ENCODE measurements at places on chromosomes 6 and 20. TPM values are rescaled to one million over a fixed set of nuclear protein-coding genes. Genes with fewer than 3 reads are reported as not detected.

DNA sequence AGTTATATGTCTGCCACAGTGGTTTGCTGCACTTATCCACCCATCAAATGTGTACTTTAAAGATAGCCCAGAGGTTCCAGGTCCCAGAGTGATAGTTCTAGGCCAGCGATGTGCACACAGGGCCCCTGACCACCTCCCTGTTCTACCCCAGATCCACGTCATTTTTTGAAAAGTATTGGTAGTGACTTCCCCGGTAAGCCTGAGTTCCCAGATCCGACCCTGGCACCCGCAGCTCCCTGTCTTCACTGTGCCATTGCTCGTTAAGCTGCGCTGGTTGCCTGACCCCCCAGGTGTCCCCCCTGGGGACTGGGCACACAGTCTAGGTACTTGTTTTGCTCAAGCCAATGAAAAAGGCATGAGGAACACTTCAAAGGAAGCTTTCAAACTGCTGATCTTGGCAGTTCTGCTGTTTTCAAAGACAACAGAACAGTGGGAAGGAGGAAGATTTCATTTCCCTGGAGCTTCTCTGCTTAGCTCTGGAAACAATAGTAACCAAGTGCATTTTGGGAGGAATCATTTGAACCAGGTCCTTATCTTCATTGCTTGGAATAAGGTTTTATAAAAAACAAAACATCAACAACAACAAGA lies 116.3 kb upstream of the TAB2 start:
- DNase-seq, result no peak

SLPI gene
- total RNA-seq, result 0.74 TPM

- DNase-seq, result no peak
Observed at GRCh38 chr20:46930640-46931339, 36.1 kb downstream of the EYA2 start.

DNA sequence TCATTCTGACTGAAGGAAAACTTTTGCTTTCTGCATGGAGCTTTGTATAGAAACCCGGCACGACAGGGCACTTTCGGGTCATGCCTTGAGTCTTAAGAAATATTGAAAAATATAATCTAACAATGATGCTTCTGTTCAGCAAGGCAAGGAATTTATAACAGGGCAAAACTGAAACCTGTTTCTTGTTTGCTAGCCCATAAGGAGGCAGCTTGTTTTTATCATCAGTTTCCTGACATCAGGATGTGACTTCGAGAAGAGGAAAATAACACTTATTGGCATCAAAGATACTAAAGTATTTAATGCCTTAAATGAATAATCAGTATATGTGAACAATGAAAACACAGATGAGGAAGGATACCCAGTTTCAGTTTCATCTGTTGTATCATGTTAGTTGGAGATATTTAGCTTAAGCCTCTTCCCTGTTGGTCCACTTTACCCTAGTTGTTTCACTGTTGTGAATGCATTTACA lies 146.5 kb downstream of the CDKAL1 start:
- DNase-seq, result no peak

- DNase-seq, result peak; percentile 9
Observed at GRCh38 chr6:50591135-50591534, 122.2 kb upstream of the TFAP2D start.

- DNase-seq, result no peak
Observed at GRCh38 chr6:27777126-27777525, 135.1 kb downstream of the OR2B2 start.

DNA sequence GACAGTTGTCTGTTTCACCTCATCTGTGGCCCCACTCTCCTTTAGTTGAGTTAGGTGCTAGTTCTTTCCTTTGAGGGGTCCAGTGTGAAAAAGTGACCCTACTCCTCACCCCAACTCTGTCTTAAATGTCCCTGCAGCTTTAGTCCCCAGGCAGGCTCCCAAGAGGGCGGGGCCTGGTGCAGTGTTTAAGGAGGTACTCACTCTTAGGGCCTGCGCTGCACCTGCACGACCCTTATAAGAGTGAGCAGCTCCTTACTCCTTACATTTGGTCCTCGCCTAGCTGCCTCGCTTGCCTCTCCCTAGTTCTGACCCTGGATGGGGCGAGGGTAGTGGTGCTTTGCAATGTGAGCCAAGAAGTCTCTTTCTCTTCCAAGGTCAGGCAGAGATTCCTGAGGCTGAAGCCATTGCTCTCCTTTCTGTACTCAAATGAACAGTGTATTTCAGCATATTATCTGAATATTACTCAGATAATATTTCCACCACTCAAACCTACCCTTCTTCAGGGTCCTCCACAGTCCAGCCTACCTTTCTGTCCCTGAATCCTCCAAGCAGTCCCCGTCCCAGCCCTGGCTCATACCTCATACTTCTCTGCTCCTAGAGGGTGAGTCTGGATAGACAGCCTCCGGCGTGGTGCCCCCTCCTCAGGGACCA lies 11.9 kb upstream of the VEGFA start:
- peak; percentile 5 for DNase-seq

GRCh38 chr6:150409576-150410066 lies 40.8 kb downstream of the IYD start:
- DNase-seq, result no peak

- no peak for DNase-seq
Observed at GRCh38 chr6:169424821-169425240, 171.2 kb upstream of the THBS2 start.

DNA sequence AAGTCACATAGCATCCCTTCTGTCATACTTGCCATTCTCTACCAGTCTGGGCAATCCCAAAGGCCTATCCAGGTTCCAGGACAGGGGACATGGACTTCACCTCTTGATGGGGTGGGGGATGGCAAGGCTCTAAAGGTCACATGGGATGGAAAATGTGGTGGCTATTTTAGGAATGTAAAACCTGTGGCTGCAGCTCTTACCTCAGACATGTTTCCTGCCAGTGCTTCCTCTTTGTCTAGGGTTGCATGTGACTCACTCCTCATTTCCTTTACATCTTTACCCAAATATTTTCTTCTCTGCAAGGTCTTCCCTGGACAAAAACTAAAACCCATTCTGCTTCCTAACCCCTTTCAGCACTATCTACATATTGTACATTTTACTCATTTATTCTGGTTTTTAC lies 135.7 kb downstream of the BTBD3 start:
- no peak for DNase-seq

PLCG1 gene
- 177 TPM for total RNA-seq

HLA-DMB gene
- 2.3 TPM for total RNA-seq

DNA sequence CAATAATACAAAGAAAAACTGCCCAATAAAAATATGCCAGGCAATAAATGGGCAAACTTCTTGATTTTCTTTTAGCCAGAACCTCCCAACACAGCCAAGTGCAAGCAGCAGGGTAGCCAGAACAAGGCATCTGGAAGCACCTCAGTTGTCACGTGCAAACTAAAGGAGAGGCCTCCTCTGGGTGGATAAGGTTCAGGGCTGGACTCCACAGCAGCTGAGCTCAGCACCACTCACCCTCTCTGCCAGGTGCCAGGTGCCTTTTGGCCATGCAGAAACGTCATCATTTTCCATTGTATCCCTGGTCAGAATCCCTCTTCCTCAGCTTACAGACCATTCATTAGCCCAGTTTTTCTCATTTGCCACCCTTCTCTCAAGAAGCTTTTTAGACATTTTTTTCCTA lies 52.7 kb downstream of the SOD2 start:
- no peak for DNase-seq

GRCh38 chr20:859751-860231 lies 26.3 kb downstream of the FAM110A start:
- no peak for DNase-seq

SAPCD1 gene
- 13.7 TPM for total RNA-seq

LEMD2 gene
- total RNA-seq, result 46.6 TPM

CTCFL gene
- total RNA-seq, result 0.70 TPM

- no peak for DNase-seq
Observed at GRCh38 chr6:44176762-44177509, 18.3 kb downstream of the CAPN11 start.

GRCh38 chr6:6006006-6006427 lies 708 bp downstream of the NRN1 start:
- no peak for DNase-seq

DNA sequence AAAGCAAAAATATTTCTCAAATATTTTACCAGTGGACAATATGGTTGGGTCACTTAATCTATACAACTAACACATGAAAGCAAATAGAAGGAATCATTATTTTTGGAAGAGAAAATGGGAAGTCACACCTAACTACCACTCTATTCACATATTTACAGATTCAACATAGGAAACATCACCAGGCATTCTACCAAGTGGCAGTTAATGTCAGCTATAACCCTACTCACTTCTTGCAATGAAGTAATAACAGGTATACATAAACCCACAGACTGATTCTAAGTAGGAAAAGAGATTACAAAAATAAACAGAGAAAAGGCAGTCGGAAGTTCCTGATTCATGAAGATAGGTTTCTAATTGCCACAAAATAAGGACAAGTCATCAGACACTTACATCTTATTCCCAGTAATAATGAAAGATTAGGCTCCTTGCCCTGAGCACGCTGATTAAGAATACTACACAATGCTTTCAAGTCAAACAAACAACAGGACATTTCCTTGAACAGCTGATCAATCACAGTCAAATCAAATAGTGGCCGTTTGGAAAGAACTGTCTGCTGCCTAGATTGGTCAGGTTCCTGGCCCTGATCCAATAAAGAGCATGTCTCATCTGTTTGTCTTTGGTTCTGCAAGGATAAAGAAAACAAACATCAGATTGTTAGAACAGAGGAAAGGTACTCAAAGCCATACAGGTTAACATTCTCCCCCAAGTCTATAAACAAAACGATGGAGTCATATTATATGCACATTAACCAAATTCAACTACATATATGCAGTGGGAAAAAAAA lies 79.2 kb upstream of the PLN start:
- no peak for DNase-seq

GRCh38 chr20:34744847-34745246 lies 40.7 kb downstream of the TP53INP2 start:
- DNase-seq, result no peak

RARS2 gene
- total RNA-seq, result 31.8 TPM

All from WTC11 (cell line).